SK-N-SH treated with all-trans-retinoic acid at 6 μM for 48 hours (cell line): ENCODE measurements at places on chromosomes 1 and 21.
A peak's percentile ranks its signal among the peaks of the same experiment; 100 is the strongest.

GRCh38 chr1:84253036-84253435, 48.5 kb upstream of the SAMD13 start:
- no peak; the same call in 2 of the 3 replicates for ATAC-seq

DNA sequence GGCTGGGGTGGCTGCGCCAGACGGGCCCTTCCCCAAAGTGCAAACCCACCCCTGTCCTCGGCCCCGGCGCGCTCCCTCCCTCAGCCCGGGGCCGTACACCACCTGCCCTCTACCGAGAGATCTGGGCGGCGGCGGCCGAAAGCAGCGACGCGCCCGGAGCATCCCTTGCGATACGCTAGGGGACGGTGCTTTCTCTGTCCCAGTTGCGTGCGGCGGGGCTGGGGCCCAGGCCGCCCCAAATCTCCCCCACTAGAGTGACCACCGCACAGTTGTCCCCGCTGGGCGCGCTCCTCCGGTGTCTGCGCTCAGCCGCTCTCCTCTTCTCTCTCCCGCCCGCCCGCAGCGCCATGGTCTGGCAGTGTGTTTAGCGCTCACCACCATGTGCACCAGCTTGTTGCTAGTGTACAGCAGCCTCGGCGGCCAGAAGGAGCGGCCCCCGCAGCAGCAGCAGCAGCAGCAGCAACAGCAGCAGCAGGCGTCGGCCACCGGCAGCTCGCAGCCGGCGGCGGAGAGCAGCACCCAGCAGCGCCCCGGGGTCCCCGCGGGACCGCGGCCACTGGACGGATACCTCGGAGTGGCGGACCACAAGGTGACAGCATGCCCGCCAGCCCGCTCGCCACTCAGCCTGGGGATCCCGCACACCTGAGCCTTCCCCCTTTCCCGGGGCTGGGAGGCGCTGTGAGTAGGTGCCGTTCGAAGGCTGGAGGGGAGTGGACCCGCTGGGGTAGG, 1.0 kb downstream of the ST6GALNAC5 start:
- peak; percentile 90 for ATAC-seq

GRCh38 chr1:98988904-98989555, 15.6 kb downstream of the PLPPR5 start:
- ATAC-seq: no peak

- no peak for ATAC-seq
Measured at GRCh38 chr1:11414926-11415538, 63.9 kb upstream of the DISP3 start.

GRCh38 chr1:219331424-219331823, 157.7 kb downstream of the LYPLAL1 start:
- no peak for ATAC-seq

GRCh38 chr1:53507116-53507820, 48.1 kb downstream of the DMRTB1 start:
- ATAC-seq: no peak
